ENCODE measurements at places on chromosomes 3 and 15.

DNA sequence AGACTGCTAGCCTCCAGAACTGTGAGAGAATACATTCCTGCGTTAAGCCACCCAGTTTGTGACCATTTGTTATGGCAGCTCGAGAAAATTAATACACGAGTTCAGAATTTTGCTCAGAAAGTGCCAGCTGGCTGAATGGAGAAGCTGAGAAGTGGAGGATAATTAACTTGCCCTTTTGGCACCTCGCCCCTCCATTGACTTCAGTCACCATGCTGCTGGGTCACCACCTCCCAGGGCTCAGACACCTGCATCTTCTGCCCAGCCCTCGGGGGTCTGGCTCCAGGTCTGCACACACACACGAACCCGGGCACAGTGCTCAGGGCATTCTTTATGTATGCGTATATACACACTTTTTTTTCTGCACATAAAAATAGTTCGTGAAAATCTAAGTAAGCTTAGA lies 32.0 kb downstream of the AMOTL2 start:
- no peak for DNase-seq

GRCh38 chr3:125123451-125124305 lies 67.9 kb upstream of the HEG1 start:
- no peak for DNase-seq

DNA sequence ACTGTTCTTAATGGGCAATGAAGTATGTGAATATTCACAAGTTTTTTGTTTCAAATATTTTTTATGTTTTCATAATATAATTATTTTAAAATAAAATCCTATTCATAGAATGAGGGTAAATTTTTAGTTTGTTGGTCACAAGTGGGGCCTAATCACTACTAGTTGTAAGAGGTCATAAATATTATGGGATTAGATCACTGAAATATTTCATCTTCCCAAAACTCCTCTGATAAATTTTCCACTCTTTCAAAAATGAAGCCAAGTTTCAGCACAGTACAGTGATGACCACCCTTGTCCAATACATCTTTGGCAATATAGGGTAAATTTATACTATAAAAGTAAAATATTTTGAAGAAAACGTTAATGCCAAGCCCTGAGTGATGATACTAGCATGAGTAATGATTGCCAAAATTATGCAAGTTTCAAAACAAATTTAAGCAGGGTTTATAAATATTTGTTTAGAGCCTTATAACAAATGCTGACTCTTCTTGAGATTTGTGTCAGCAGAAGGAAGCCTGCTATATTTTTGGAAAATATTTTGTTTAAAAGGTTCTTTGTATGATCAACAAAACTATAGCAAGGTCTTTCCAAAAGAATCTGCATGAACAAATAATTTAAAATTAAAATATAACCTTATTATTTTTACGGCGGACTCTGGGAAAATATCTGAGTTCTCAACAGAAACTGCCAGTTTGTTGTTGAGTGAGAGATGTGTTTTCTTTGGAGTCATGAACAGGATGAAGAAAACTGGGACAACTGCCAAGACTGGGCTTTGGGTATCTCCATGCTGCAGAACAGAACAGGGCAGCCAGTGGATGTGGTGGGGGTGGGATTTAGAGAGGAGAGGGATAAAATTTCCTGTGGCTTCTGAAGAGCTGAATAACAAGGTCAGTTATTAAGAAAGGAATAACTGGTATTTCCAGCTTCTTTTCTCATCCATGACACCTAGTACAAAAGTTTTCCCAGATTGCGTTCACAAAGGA lies 17.9 kb upstream of the TM4SF1 start:
- no peak for DNase-seq

DNA sequence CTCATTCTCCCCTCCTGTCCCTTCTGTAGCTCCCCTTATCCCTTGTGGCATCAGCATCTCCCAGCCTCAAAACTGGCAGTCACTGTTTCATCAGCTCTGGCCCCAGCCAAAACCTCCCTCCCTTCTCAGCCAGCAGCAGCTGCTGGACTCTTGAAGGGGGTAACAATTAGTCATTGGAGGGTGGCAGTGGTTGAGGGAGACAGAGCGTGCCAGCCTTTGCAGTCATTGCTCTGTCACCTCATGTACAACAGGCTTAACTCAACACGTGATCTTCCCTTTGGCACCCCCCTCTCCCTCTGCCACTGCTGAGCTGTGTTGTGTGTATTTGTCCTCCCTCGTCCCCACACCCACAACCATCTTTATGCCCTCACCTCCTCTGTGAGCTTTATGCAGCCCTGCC lies 28.2 kb downstream of the RBP2 start:
- DNase-seq, result no peak

GRCh38 chr15:63553388-63553791 lies 43.8 kb upstream of the FBXL22 start:
- DNase-seq, result no peak

DNA sequence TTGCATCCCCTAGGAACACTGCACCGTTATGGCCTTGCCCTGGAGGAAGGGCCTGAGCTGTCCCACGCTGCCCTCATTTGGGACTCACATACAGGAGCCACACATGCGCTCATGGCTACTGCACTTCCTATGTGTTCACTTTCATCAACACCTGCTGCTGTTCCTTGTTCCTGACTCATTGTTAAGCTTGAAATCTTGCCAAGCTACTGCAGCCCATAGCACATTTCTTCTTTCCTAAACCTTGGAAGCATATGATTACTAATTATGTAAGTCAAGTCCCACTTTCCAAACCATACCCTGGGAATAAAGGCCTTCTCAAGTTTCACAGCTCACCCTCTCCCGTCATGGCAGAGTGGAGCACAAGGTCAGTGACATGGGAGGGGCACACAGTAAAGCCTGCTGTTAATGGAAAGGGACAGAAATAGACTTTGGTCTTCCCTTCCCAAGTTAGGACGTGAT lies 307.9 kb downstream of the CLSTN2 start:
- DNase-seq, result no peak

GRCh38 chr15:31302778-31303725 lies 23.6 kb upstream of the KLF13 start:
- DNase-seq, result no peak

DNA sequence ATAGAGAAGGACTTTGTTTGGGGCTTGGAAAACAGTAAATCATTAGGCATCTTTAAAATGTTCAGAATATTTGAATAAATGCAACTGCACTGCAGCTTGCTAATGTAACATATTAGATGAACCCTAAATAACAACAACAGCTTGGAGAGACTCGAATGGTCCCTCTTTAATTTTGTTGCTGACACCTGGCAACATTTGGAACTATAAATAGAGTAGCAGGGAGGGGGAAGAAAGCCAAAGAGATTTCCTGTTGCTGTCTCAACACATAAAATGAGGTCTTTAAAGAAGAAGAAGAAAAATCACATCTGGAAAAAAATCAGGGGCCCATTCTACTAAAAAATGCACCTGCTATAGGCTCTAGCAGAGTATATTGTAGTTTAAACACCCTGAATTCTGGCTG lies 49.9 kb upstream of the DPPA4 start:
- DNase-seq, result no peak

DNA sequence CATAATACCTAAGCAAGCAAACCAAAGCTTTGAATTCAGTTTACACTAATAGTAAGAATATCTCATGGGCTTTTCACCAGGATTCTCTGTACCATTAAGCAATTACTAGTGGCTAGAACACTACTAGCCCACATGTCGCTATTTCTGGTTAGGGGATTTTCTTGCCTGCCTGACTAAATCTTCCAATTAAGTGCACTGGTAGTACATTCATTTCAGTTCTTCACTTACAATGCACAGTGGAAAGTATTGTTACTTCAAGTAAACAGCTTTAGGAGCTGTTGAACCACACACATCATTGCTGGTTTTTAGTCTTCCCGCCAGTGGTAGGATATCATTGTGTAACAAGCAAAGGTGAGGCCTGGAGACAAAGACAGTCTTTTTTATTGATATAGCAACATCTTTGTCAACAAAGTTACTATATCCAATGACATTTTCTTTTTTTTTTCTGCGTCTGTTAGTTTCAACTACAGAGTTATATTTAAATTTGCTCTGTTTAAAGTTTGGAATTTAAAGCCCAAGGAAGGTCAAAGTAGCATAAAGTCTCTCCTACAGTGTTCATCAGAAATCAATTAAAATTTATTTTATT lies 826.8 kb upstream of the NR2F2 start:
- no peak for DNase-seq

GRCh38 chr3:183159333-183159732 lies 3.2 kb downstream of the LAMP3 start:
- no peak for DNase-seq

GRCh38 chr3:71429597-71429988 lies 153.9 kb downstream of the FOXP1 start:
- no peak for DNase-seq

DNA sequence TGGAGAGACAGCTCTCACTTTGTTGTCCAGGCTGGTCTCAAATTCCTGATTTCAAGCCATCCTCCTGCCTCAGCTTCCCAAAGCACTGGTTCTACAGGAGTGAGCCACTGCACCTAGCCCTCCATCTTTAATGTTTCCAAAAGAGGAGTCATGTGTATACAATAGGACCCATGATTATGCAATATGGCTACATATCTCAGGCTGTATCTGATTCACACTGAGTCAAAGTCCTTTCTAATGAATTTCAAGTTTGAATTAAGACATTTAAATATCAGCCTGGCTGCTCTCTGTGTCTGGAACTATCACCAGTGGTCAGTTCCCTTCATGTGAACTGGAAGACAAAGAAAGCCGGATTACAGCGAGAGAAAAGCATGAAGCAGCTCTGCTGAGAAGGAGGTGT lies 90.5 kb downstream of the MINAR1 start:
- DNase-seq, result no peak

DNA sequence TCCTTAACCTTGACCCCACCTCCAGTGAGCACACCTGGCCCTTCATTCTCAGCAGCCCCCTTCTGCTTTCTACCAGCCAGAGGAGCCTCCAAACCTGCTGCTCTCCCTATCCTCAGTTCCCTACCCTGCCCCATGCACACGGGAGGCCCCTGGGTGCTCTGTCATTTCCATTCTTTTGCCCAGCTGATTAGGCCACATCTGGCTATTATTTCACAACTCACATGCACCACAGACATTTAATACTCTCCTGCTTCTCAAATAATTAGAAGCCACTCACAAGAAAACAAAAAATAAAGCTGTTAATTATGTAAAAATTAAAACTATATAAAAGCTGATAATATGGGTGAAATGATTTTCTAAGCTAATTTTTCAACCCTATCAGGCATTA lies 50.7 kb downstream of the MYLK start:
- no peak for DNase-seq

DNA sequence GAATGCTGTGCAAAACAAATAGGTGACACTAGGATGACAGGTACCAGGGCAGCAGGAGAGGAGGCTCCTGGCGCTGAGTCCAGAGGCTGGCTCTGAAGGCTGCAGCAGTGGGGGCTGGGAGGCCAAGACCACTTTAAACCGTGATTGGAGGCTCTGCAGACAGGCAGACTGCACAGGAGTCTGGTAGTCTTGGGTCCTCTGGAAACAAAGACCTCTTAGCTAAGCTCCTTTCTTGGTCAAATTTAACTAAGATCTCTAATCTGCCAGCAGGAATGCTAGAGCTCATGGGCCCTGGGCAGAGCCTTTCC lies 4.4 kb upstream of the MUSTN1 start:
- DNase-seq, result no peak

GRCh38 chr3:187169231-187169960 lies 27.9 kb upstream of the RTP1 start:
- DNase-seq, result no peak

DNA sequence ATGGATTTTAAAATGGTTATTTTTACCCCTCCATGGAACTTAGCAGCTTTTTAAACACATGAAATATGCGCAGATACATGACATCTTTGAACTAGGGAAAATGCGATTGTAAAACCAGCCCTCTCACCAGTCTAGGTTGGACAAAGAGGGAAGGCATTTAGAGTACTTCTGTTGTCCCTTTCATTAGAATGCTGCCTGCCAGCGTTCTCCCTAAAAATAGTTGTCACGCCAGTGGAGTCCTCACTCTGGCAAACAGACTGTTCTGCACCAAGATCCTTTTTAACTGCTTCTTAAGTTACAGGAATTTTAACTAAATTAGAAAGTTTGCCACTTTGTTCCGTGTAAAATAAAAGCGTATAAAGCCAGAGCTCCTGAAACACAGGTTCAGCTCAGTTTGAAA lies 295.3 kb downstream of the VPS13C start:
- DNase-seq, result no peak

Data from stimulated activated CD8-positive, alpha-beta memory T cell treated with anti-CD3 and anti-CD28 coated beads, Interleukin-7, amount 100 ng/mL, for 48 hours (primary cell).